ENCODE measurements at places on chromosomes 5 and 9.

DNA sequence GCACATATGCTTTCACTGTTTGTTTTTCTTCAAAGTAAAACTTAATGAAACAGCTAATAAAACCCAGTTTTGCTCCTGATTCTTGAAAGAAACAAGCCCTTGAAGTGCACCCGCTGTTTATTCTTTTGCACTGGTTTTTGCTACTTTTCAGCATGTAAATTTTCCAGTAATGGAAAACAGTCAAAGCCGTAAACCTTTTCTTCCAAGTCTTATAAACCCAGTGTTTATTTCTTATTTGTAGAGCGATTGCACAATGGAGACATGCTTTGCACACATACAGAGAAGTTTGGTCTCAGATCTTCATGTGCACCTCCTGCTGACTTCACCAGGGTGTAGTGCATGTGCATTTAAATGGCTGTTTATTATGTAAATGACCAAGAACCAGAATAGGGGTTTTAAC lies 51.8 kb downstream of the ATG10 start:
- DNase-seq: no peak

- DNase-seq: no peak
Measured at GRCh38 chr5:166724284-166724683, 1567.2 kb upstream of the WWC1 start.

- no peak for DNase-seq
Measured at GRCh38 chr5:62310426-62311143, 4.6 kb downstream of the KIF2A start.

DNA sequence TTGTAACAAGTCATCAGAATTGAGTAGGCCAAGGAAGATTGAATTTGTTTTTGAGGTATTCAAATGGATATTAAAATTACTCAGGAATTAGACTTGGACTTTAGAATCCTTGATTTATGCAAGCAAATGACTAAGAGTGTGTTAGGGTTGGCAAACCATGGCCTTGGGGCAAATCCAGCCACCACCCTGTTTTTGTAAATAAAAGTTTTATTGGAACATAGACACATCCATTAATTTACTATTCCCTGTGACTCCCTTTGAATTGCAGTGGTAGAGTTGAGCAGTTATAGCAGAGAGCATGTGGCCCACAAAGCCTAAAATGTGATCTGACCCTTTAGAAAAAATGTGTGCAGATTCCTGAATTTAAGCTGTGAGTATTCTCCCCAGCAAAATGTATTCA lies 115.6 kb downstream of the WDR70 start:
- DNase-seq: no peak

- no peak for DNase-seq
Measured at GRCh38 chr5:113846941-113847340, 333.4 kb downstream of the YTHDC2 start.

- DNase-seq: no peak
Measured at GRCh38 chr5:140509898-140510297, 37.6 kb upstream of the EIF4EBP3 start.

DNA sequence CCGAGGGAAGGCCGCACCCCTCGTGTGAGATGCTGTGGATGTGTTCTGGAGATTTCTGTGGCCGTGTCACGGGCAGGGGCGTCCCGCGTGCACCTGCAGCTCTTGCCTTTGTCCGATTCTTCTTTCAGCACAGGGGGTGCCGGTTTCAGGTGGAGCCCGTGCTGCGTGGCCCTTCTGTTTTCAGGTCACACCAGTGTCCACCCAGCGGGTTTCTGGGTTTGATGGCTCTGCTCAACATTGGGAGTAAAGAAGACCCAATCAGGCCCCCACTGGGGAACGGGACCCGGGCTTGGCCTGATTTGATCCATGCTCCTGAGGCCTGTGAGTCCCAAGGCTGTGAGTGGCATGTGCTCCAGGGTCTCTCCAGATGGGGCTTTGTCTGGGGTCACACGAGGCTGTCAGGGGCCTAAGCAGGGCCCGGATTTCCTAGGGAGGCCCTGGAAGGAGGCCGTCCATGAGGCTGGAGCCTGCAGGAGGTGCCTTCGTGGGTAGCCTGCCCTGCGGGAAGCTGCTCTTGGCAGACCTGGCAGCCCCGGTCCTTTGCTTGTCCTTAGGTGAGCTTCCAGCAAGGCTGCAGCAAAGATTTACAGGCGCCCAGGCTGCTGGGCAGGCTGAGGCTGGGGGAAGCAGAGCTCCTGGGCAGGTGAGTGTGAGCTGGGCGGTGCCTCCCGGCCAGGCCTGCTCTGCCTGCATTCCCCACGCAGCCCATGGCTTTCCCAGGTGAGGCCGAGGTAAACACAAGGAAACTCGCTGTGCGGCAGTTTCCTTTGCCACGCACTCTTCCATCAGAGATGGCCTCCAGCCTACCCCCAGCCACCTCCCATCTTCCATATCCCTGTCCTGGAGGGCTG lies 12.8 kb downstream of the MRPL36 start:
- DNase-seq: no peak

- DNase-seq: no peak
Measured at GRCh38 chr9:3840311-3840710, 314.5 kb upstream of the RFX3 start.

DNA sequence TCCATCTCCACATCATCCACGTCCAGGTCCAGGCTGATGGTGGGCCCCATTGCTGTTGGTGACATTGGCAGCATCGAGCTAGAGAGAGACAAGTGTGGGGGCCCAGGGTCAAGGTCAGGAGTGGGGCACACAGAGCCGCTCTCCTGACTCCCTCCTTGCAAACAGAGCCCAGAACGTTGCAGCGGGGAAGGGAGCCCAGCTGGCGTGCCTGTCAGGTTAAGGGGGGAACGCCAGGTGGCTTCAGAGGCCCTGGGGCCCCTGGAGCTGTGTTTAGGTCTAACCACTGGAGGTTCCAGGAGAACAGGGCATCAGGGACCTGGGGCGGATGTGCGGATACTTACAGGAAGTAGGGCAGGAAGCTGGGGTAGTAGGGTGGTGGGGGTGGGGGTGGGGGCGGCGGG lies 7.5 kb downstream of the RNF44 start:
- DNase-seq: no peak

GRCh38 chr5:149915392-149916260 lies 29.0 kb downstream of the PDE6A start:
- no peak for DNase-seq

- DNase-seq: no peak
Measured at GRCh38 chr5:25858019-25858418, 1180.4 kb downstream of the CDH9 start.

DNA sequence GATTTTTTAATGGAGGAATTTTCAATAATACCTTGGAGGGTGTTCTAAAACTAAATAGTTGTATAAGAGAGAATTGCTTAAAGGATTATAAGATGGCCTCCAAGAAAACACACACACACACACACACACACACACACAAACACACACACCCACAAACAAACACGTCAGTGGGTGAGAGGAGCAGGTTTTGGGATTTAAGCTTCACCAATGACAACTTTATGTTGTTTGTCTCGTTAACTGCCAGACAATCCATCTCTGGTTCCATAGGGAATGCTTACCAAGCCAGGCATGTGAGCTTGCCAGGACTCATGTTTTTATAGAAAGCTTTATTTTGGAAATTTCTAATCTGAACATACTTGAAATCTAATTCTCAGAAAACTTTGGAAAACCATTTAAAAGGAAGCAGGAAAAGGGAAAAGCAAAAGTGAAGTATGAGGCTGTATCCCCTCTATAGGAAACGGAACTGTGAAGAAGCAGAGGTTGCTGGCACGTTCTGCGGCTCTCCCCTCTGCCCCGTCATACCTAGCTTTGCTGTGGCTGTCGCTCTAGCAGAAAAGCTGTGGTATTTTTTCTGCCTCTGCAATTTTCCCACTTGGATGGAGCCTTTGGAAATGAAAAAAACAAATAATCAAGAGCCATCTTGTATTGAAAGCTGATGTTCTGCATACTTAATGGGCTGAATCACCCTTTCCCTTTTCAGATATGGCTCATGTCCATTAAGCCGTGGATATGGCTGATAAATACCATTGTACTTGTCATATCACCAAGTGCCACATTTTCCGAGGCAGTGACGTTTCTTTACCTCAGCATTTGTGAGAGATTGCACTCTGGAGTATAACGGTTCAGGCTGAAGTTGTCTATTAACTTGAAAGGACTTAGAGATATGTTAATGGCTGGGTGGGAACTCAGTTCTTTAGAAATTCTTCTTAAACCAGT lies 112.7 kb downstream of the NTRK2 start:
- DNase-seq: no peak

GRCh38 chr5:144812763-144813162 lies 642.1 kb downstream of the KCTD16 start:
- no peak for DNase-seq

DNA sequence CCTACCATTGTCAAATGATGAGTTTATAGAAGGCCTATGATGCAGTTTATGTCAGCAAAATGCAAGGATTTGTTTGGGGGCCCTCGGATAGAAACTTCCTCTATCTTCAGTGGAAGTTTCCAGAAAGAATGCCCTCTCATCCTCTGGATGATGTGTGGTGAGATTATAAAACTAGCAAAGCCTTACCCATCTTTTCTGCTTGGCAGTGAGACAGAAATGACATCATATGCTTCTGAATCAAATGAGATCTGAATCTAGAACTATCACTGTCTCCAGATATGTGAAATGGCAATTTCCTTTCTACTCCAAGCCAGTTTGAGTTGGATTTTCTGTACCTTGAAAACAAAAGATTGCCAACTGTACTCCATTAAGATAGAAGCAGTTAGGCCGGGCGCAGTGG lies 60.4 kb upstream of the CKMT2 start:
- no peak for DNase-seq

DNA sequence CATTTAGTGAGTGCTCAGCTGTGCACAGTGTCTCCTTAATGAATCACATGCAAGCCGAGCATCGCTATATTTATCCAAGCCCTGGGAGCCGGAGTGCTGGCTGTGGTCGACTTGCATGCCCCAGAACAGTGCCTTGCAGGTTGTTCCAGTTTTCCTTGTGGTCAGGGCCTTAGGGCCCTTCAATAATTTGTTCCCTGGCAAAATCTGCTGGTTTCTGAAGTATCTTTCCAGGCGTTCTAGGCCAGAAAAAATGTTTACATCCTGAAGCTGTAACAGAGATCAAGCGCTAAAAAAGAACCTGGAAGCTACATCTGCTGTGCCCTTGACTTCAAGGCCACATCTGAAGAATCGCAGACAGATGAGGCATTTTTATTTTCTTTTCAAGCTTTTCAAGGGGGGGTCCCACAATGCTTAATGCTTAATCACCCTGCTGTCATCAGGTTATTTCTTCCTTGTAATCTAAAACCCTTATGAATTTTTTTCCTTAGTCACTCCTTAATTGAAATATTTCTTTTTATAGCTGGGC lies 105.8 kb downstream of the DOCK2 start:
- no peak for DNase-seq

GRCh38 chr5:169222934-169223594 lies 77.9 kb downstream of the SLIT3 start:
- DNase-seq: no peak

DNA sequence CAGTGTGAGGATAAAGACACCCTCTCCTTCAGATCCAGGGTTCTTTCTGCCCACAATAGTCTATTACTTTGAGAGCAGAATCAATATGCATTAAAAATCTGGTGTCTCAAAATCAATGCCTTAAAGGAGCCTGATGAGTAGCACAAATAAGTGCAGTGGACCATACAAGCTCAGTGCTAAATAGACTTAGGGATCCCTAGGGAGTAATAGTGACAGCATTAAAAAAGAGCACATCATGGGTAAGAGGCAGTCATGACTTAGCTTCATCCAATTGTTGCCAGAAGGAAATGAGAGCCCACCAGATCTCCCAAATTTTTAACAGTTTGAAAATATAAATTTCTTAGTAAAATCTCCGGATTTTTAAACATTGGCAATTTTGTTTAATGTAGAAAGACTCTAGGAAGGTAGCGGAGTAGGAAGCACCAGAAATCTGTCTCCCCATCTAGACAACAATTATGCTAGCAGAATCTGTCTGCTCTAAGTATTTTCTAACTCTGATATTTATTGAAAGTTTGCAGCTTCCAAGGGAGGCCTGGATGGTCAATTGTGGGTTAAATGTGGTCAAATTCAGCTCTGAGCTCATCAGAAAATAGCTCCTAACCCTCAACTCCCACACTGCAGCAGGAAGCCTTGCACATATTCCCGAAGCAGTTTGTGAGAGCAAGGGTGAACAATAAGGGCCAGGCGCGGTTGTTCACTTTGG lies 443.9 kb downstream of the TLE1 start:
- DNase-seq: no peak

GRCh38 chr9:93916358-93916757 lies 38.8 kb downstream of the BARX1 start:
- no peak for DNase-seq

DNA sequence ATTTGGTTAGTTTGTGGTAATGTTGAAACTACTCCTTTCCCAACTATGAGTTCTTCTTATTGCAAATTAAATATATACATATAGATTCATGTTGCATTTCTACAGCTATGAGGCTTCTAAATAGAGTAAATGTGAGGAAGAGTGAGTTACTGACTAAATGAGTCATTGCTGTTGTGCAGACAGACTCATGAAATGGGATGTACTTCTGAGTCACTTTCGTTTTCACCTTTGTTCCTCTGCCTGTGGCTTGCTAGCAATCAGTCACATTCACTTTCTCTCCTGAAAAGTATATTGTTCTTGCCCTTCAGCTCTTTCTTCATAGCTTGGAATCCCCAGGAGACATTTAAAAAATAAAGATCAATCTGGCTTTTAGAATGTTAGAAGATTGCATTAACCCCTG lies 295.5 kb upstream of the SMC2 start:
- peak; percentile 5 for DNase-seq

- no peak for DNase-seq
Measured at GRCh38 chr9:137988701-137989100, 111.1 kb downstream of the CACNA1B start.

GRCh38 chr9:19127871-19128500 lies 694 bp upstream of the PLIN2 start:
- DNase-seq: no peak

- DNase-seq: no peak
Measured at GRCh38 chr5:108862211-108862610, 114.5 kb downstream of the FER start.

- DNase-seq: no peak
Measured at GRCh38 chr5:2906302-2907090, 155.0 kb upstream of the IRX2 start.

- no peak for DNase-seq
Measured at GRCh38 chr9:33236571-33236970, 3.4 kb upstream of the SPINK4 start.

GRCh38 chr9:78369639-78370219 lies 72.8 kb downstream of the PSAT1 start:
- peak; percentile 24 for DNase-seq

GRCh38 chr5:51977014-51977413 lies 593.8 kb downstream of the ISL1 start:
- DNase-seq: no peak

DNA sequence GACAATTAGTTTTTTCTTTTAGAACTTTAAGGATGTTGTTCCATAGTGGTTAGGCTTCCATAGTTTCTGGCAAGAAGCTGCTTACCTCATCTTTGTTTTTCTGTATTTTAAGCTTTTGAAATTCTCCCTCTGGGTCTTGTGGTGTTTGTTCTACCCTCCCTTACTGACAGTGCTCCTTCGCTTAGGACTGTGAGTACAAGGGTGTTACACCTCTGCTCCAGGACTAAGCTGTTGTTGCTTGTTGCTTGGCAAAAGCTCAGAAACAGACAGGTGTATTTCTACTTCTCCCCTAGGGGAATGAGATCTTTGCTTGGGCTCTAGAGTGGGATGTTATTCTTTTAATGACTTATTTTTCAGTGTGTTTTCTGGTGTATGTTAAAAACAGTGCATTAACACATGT lies 225.2 kb downstream of the WDR70 start:
- no peak for DNase-seq

All from GM12891 (cell line).